ENCODE measurements at places on chromosomes 2 and 18.

- DNase-seq: no peak
Measured at GRCh38 chr2:109466674-109467575, 146.8 kb downstream of the SEPTIN10 start.

GRCh38 chr2:200578778-200579177, 7.0 kb upstream of the AOX1 start:
- DNase-seq: no peak

DNA sequence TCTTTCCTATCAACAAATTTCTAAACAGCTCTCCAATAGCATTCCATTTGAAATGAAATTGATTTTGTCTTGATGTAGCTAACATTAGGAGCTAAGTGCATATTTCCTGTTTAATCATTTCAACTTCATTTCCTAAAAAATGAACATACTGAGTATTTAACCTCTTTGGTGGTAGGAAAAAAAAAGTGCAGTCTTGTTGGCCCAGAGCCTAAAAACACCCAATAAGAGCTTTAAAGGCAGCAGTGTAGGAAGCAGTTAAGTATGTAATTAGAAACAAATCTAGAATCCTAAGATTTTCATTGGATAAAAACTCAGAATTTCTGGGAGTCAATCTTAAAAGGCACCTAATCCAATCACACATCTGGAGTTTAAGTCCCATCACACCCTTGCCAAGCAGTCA, 71.0 kb upstream of the RBMS1 start:
- no peak for DNase-seq

GRCh38 chr2:177317857-177318256, 53.3 kb upstream of the NFE2L2 start:
- no peak for DNase-seq

- DNase-seq: no peak
Measured at GRCh38 chr2:70344195-70344594, 42.3 kb upstream of the FAM136A start.

- DNase-seq: no peak
Measured at GRCh38 chr2:132037527-132038178, 124.1 kb downstream of the ANKRD30BL start.

Measured in activated T-cell treated with anti-CD3 and anti-CD28 coated beads for 24 hours (primary cell).